Hematopoietic multipotent progenitor cell (in vitro differentiated cells): ENCODE measurements at places on chromosomes 16 and 17. TPM values are rescaled to one million over a fixed set of nuclear protein-coding genes. Genes with fewer than 3 reads are reported as not detected.

- no peak for DNase-seq
These were observed 390.4 kb downstream of the SOX9 start for GRCh38 chr17:72511242-72511641.

DNA sequence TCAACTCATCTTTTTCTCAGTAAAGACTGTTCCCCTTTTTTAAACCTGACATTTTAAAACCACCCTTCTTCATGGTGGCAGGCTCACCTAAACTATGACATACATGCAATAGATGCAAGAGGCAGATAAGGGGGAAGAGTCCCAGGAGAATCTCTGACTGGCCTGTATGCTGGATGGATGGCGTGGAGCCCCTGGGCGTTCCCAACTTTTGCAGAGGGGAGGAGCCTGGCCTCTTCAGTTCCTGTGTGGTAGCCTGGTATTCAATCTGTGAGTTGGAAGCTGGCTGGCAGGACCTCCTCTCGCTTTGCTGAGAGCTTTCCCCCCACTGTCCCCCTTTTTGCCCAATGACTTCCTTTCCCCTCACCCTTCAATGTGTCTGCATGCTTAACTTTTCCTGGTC is 217.6 kb upstream of the CA10 start:
- DNase-seq = no peak

- DNase-seq = no peak
These were observed 67.5 kb downstream of the NT5M start for GRCh38 chr17:17370711-17371110.

Gene USH1G
- total RNA-seq = under 0.01 TPM

DNA sequence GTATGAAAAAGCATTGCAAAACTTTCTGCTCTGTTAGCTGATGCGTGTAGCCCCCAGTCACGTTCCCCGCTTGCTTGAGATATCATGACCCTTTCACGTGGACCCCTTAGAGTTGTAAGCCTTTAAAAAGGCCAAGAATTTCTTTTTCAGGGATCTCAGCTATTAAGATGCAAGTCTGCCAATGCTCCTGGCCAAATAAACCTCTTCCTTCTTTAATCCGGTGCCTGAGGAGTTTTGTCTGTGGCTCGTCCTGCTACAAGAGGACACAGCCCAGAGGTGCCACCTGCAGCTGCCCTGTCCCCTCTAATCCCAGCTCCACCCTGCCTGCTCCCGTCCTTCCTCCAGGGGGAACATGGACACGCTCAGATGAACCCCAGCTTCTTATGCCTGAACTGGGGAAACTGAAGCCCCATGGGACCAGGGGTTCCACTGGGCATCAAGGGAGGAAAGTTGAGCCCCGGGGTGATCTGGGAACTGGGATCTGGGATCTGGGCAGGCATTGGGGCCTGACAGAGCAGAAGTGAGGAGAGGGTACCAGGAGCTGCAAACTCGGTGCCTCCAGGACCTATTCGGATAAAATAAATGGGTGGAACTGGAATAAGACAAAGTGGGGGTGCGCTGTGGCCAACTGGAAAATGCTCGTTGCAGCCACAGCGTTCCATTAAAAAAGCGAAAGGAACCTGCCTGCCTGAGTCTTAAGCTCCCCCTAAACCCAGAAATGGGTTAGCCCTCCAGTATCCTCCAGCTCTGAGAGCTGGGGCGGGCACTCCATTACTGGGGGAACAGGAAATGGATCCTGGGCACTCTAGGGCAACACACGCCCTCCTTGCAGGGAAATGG is 19.7 kb downstream of the QPRT start:
- DNase-seq = no peak

- no peak for DNase-seq
These were observed 92.2 kb downstream of the IRX3 start for GRCh38 chr16:54194334-54194743.

Gene PIK3R5
- 17.0 TPM for total RNA-seq
